ENCODE measurements at places on chromosomes 4 and X.

DNA sequence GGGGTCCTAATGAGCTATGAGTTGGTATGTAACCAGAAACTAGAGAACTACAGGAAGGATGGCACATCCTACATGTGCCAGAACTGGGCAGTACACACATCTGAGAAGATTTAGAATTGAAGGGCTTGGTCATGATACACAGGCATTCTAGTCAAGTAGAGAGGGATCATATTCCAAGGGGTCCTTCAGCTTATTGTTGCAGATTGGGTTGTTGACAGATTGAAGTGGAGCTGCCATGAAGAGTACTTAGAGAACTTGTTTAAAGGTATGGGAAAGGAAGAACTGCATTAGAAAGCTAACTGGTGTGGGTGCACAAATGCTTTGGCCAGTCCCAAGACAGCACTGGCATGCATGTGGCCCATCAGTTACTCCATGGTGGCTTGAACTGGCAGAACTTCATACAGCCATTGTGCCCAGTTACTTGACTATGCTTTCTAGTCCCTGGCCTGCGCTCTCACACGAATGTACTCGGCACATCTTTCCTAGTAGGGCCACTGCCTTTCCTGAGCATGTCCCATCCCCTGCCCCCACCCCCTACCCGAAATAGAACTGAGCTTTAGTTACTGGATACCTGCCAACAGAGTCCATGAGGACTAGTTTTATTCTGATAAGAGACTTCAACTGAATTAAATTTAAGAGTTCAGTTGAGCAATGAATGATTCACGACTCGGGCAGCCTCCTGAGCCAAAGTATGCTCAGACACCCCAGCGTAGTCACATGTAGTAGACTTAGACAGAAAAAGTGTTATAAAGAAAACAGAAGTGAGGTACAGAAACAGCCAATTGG, 64.0 kb downstream of the CCNG2 start:
- DNase-seq: no peak

DNA sequence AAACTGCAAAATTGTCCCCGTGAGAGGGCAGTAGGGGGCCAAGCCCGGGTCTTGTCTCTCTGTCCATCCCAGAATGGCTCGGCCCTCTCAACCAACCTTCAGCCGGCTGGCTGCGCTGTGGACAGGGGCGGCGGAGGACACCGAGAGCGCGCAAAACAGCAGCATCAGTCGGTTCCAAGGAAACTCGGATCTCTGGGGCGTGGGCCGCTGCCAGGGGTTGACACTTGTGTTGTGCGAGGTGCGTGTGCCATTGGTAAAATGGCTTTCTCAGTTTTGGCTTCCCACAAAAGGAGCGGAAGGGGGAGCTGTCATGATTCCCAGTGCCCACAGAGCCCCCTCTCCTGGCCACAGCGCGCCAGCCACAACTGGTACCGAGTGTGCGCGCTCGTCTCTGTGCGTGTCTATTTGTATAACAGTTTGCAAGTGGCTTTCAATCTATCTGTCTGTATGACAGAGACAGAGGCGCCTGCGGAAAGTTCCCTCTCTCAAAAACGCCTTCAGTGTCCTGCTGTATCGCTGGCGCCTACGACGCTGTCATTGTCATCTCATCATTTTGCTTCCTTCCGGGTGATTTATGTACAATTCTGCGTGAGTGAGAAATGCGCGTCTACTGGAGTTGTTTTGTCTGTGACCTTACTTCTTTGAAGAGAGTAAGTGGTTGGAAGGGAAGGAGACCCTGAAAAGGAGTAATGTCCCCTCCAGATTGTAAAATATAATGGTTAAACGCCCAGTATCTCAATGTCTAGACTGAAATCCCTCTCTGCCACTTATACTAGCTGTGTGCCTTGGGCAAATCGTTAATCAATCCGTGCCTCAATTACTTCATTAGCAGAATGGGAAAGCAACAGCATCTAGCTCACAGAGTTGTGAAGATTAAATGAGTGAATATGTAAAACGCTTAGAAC, 1.8 kb downstream of the DKK2 start:
- DNase-seq: no peak

GRCh38 chr4:145177511-145177905, 2.9 kb downstream of the OTUD4 start:
- DNase-seq: peak; percentile 13

DNA sequence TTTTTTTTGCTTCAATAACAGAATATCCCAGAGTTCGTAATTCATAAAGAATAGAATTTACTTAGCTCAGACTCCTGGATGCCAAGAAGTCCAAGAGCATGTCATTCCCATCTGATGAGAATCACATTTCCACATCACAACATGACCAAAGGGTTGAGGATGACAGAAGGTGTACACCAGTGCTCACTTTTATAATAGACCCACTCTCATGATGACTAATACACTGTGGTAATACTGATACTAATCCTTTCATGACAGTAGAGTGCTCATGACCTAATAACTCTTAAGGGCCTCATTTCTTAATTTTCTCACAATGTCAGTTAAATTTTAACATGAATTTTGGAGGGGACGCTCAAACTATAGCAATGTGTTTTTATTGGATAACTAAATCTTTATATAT, 69.2 kb downstream of the ZNF732 start:
- DNase-seq: no peak

DNA sequence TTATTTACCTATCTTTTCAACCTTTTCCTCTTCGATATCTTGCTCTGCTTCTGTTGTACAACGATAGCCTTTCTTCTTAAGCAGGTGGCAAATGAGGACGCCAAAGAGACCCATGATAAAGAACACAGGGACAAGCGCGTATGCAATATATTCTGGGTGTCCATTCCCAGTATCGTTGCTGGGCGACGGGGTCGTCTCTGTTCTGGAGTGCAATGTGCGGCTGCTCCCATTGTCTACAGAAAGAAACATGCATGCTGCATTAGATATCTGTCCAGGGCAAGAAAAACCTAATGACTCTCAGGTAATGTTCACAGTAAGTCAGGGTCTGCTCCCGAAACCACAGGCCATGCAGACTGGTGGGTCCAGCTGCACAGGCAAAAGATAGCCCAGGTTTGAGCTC, 36.9 kb downstream of the RELL1 start:
- DNase-seq: no peak

GRCh38 chrX:120726294-120726693, 96.4 kb upstream of the C1GALT1C1 start:
- no peak for DNase-seq

DNA sequence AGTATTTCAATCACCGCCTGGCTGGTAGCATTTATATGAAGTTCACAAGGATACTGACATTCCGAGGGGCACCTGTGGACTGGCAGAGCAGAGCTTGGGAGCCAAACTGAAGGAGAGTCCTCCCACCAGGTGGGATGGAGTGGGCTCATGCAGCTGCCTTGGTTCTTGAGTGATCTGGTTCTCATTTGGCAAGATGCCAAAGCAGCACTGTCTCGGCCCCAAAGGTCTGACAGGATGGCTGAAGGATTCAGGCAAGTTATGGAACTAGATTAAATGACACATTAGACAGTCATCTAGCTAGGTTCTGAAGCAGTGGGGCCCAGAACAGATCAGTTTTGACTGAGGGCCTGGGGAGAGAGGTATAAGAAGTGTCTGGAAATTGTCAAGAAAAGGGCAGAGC, 3.2 kb downstream of the FGF16 start:
- no peak for DNase-seq

DNA sequence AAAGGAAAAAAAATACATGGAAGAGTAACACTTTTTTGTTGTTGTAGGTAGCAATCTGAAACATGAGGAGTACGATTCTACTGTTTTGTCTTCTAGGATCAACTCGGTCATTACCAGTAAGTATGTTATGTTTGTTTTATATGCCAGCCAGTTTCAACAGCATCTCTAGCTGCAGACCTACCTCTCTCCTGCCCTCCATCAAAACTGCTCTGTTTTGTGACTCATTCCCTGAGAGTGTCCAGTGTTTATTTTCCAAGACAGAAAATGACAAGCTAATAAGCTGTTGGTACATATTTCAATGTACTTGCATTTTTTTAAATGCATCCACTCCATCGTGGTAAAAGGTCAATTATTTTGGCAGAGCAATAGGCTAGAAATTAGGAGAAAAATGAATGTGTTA, 347 bp downstream of the AMTN start:
- DNase-seq: peak; percentile 56

DNA sequence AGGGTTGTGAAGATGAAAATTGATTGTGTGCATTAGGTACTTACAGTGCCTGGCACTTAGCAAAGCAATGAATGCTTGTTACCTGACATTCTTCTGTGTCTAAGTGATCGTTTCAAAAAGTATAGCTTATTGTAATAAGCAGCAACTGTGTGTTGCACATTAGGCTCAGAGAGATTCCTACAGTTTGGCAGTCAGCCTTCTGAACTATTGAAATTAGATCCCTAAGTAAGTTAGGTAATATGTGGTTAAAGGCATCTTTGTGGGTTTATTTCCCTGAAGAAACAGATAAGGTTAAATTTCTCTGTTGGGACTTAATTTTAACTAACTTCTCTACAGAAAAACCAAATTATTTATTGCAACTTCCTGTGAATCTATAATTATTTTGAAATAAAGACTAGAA, 93.4 kb downstream of the REPS2 start:
- DNase-seq: peak; percentile 53

DNA sequence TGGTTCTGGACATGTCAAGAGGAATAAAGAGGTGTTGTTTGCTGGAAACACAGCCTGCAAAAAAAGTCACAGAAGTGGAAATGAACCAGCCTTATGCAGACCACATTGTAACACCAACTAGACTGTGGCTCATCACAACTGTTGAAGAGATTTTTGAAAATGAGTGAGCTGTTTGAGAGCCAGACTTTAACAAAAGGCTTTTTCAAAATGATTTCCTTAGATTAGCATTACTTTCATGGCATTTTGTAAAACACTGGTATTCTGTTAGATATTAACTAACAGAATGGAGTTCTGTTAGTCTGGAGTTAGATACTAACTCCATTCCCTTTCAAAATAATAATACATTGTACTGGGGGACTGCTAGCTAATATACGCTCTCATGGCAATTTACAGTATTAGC, 60.6 kb upstream of the GABRA2 start:
- no peak for DNase-seq

DNA sequence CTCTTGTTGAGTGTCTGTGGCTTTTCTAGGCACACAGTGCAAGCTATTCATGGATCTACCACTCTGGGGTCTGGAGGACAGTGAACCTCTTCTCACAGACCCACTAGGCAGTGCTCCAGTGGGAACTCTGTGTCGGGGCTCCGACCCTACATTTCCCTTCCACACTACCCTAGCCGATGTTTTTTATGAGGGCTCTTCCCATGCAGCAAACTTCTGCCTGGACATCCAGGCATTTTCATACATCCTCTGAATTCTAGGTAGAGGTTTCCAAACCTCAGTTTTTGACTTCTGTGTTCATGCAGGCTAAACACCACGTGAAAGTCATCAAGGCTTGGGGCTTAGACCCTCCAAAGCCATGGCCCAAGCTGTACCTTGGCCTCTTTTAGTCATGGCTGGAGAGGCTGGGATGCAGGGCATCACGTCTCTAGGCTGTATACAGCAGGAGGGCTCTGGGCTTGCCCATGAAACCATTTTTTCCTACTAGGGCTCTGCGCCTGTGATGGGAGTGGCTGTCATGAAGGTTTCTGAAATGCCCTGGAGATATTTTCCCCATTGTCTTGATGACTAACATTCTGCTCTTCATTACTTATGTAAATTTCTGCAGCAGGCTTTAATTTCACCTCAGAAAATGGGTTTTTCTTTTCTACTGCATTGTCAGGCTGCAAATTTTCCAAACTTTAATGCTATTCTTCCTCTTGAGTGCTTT, 249.8 kb upstream of the CPEB2 start:
- DNase-seq: no peak

- DNase-seq: peak; percentile 75
Measured at GRCh38 chr4:158020176-158020575, 152.6 kb downstream of the GASK1B start.

DNA sequence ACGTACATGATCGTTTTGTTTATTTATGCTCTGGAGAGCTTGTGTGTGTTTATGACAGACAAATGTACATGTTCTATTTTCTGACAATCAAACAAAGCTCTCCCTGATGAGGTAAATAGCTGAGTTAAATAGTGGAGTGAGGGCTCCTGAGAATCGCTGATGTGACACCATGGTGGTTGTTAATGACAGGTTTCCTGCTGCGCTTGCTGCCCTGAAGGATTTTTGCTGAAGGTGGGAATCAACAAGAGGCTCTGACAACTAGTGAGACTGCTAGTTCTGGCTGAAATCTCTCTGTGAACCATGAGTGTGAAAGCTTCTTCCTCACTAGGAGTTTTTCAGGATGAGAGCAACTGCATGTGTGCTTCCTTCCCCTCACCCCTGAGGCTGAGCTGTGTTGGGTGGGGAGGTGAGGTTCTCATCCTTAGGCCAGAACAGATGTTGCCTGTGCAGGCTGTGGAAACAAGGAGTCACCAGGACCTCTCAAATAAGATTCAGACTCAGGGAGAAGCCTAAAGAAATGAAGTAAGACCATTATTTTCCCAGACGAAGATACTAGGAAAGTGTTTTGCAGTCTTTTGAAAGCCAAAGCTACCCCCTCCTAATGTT, 173.4 kb upstream of the JADE1 start:
- no peak for DNase-seq

DNA sequence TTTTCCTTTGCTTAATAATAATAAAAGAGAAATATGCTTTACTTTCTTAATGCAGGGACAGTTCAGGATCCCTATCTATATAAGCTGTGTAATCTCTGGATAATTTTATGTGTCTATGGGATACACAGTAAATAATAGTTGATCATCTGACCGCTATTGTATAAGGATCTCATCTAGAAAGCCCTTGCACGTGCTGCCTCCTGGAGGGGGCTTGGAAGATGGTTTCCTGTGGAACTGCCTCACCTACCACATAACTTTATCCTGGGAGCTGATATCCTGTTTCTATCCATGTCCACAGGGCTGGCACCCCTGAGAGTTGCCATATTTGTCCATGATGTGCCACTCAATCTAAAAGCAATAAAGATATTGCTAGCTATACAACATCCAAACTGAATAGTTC, 139.3 kb upstream of the FRMPD4 start:
- DNase-seq: no peak

DNA sequence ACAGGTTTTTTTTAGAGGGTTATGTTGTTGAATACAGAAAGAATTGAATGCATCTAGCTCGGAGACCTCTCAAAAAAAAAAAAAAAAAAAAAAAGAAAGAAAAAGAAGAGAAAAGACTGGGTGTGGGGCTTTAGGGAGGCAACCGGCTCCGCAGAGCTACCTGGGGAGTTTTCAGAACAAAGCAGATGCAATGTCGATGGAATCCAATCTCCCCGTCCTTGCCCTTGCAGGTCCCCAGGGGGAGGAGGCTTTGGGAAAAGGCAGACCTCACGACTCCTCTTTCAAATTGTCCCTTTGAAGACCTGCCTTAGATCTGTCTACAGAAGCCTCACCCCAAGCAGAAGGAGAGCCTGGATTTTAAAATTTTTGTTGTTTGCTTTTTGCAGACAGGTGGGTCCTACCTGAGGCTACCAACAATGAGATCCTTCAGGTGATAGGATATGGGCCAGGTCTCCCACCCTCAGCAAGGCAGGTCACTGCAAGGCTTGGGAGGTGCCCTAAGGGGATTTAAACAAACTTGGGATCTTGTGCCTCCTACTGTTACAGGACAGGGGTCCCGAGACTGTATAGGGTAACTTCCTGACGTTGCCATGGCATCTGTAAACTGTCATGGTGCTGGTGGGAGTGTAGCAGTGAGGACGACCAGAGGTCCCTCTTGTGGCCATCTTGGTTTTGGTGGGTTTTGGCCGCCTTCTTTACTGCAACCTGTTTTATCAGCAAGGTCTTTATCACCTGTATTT, 75.2 kb upstream of the PRKX start:
- DNase-seq: no peak

All from PC-3 (cell line).